ENCODE measurements at places on chromosomes 3 and 15. TPM values are rescaled to one million over a fixed set of nuclear protein-coding genes. Genes with fewer than 3 reads are reported as not detected.

The ZNF80 gene
- total RNA-seq: not detected

- peak; percentile 3 for DNase-seq
- H3K27me3 ChIP-seq: peaks cover 12% of the 10 kb centered on the region
- H3K27ac ChIP-seq: no peak overlapping the region
- H3K4me3 ChIP-seq: no peak overlapping the region
Observed at GRCh38 chr15:100778831-100779288, 100.8 kb upstream of the ALDH1A3 start.

GRCh38 chr3:55007971-55008370 lies 80.1 kb upstream of the LRTM1 start:
- peaks cover 11% of the 10 kb centered on the region for H3K27me3 ChIP-seq
- no peaks in the 10 kb centered on the region for H3K4me1 ChIP-seq
- no peaks in the 10 kb centered on the region for H3K36me3 ChIP-seq
- DNase-seq: no peak

DNA sequence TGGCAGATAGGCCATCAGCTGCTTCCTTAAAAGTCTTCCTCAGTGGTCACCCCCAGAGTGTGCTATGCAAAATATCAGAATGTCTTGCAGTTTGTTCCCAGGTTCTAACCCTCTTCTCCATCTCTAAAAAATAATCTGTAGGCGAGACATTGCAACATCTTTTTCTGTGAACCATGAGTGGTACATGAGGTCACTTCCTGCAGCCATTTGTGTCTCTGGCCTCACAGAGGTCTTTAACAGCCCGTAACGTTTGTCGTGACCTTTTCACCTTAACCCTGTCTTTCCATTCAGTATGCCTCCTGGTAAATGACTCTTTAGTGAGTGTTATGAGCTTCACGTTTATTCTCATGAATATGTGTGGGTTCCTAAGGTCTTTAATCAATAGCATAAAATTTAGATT lies 145.4 kb downstream of the KLHL25 start:
- H3K27ac ChIP-seq: peak overlapping the region; percentile 46
- H3K4me1 ChIP-seq: peaks cover 6% of the 10 kb centered on the region
- DNase-seq: no peak
- no peak overlapping the region for H3K4me3 ChIP-seq
- no peaks in the 10 kb centered on the region for H3K27me3 ChIP-seq

- H3K36me3 ChIP-seq: peaks cover 7% of the 10 kb centered on the region
- DNase-seq: no peak
- H3K4me3 ChIP-seq: no peak overlapping the region
Observed at GRCh38 chr15:20345401-20345958, 196.1 kb downstream of the GOLGA6L6 start.

The CTXN2 gene
- 0.38 TPM for total RNA-seq

- DNase-seq: no peak
- no peaks in the 10 kb centered on the region for H3K36me3 ChIP-seq
- H3K4me1 ChIP-seq: no peaks in the 10 kb centered on the region
- no peaks in the 10 kb centered on the region for H3K27me3 ChIP-seq
- H3K4me3 ChIP-seq: no peak overlapping the region
Observed at GRCh38 chr3:78165876-78166275, 1126.0 kb downstream of the ROBO2 start.

DNA sequence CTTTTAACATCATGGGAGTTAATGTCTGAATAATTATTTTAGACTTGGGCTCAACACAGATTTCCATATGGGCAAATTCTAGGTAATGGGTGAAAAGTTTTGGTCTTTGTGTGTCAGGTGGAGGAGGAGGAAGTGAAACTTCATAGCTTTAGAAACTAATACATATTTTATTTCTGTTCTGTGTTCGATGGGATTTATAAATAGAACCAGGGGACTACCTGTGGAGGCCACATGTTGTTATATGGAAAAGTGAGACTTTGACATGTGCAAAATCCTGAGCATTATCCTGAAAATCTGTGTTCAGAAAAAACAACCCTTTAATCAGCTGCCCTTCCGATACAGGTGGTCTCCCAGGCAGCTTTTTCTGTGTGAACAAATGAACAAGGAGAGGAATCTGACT lies 209.5 kb downstream of the SOX2 start:
- no peak overlapping the region for H3K4me3 ChIP-seq
- no peaks in the 10 kb centered on the region for H3K36me3 ChIP-seq
- no peak for DNase-seq
- no peak overlapping the region for H3K27ac ChIP-seq
- H3K27me3 ChIP-seq: peaks cover 12% of the 10 kb centered on the region

DNA sequence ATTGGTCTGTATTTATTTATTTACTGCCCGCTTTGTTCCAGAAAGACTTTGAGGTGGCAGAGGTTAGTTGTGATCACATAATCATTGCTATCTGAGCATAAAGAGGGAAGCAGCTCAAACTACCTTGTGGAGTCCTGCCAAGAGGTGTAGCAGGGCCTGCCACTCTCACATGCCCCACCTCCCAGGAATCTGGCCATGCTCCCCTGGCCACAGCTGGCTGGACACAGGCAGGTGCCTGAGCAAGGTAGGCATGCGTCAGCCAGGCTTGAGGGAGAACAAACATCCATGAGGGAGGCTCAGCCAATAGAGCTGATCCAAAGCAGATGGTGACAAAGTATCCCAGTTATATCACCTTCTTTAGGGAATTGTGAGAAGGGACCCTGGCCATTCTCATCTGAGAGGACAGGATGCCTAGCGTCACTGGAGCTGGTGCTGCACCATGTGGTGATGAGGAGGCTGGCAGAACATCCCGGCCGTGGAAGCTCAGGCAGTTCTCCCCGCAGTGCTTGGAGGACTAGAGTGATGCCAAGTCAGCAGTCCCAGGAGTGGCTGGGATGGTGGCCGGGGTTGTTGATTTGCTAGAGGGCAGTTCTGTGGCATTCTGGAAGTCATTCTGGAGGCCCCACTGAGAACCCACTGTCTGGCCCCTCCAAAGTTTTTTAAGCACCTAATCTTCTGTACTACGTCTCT lies 6.8 kb upstream of the POLG start:
- H3K27me3 ChIP-seq: peaks cover 31% of the 10 kb centered on the region
- DNase-seq: no peak
- no peaks in the 10 kb centered on the region for H3K4me1 ChIP-seq
- H3K36me3 ChIP-seq: no peaks in the 10 kb centered on the region

DNA sequence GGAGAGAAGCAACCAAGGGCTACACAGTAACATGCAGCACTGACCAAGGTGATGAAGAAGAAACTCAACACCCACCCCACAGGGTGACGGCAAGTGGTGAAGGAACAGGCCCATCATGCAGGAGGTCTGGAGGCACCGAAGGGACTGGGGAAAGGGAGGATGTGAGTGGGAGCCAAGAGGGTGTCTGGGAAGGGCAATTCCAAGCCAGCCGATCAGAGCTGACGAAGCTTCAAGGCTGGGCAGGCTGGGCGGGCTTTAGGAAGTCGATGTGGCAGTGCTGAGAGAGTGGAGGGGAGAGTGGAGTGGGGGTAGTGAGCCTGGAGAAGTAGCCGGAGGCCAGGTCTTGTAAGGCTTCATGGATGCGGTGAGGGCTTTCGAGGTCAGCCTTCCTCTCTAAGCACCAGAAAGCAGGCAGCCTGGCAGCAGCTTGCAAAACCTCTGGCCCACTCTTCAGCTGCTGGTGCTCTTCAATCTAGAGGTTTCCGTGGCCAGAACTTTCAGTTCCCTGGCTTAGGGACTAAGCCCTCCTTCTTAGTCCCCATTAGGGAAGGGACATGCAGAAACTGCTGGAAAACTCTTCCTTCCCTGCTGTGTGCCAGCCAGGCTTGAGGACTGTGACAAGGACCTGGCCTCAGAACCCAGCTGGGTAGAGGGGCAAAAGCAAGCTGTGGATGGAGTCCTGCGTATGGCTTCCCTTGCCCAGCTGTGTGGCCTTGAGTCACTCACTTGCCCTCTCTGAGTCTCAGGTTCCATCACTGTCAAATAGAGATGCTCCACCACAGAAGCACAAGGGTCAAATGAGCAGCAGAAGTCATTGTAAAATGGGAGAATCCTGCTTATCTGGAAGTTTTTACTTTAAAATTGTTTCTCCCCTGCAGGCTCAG lies 72.1 kb downstream of the TLE3 start:
- no peaks in the 10 kb centered on the region for H3K36me3 ChIP-seq
- H3K4me3 ChIP-seq: no peak overlapping the region
- H3K27me3 ChIP-seq: peaks cover 72% of the 10 kb centered on the region
- H3K4me1 ChIP-seq: no peaks in the 10 kb centered on the region

The GHSR gene
- total RNA-seq: not detected

The THSD4 gene
- 6.8 TPM for total RNA-seq

- H3K4me1 ChIP-seq: no peaks in the 10 kb centered on the region
- H3K4me3 ChIP-seq: no peak overlapping the region
- H3K27me3 ChIP-seq: peaks cover 47% of the 10 kb centered on the region
- no peak overlapping the region for H3K27ac ChIP-seq
- DNase-seq: no peak
Observed at GRCh38 chr15:93973287-93973686, 258.1 kb upstream of the MCTP2 start.

DNA sequence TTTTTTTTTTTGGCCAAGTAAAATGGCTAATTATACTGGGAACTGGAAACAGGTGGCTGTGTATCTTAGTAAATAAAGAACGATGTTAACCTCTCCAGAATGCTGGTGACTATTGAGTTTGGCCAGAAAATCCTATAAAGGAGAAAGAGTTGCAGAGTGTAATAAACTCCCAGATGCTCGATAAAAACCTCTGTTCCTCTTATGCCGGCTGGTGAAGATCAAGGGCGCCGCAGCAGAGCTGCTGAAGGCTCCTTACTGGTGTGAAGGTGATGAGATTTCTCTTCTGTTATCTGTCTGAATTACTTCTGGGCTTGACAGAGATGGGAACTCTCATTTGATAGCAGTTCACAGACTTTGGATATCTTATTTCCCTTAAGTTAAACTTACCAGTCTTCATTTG lies 104.6 kb downstream of the PTPRG start:
- H3K27ac ChIP-seq: no peak overlapping the region
- no peak for DNase-seq
- H3K27me3 ChIP-seq: no peaks in the 10 kb centered on the region
- H3K4me3 ChIP-seq: no peak overlapping the region
- H3K4me1 ChIP-seq: peaks cover 3% of the 10 kb centered on the region
- H3K36me3 ChIP-seq: peaks cover 8% of the 10 kb centered on the region

The GOLGA8T gene
- total RNA-seq: not detected

DNA sequence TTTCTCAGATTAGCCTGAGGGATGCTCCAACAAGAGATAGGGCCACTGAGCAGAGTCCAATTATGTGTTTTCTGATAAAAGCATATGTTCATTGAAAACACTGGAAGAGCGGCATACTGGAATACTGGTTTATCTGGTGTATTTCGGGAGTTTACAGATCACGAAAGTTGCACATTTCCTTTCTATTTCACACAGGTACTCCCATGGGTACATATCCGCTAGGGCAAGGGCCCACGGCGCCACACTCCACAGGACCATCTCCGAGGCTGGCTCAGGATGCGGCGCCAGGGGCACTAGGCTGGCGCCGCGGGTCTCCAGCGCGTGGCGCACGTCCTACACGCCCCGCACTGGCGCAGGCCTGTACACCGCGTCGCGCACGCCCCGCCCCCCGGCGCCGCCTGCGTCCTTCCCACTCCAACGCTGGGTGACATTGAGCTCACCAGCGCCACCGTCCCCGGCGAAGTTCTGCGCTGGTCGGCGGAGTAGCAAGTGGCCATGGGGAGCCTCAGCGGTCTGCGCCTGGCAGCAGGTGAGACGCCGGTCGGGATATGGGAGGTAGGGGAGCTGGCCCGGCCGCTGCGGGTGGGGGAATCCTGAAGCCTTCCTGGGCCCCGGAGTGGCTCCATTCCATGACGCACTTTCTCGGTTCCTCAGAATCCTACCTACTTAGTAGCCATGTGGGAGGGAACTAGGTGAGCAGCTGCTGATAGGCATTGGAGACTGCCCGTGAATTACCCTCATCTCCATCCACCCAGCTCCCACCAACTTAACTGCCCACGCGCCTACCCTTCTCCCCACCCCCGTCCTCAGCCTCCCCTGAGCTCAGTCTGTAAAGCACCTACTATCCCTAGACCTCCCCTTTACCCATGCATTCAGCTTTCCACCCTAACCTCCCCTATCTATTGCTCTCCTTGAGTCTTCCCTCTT lies at the start of gene FAM162A:
Gene FAM162A, plus strand, starts transcription at position 412 of the 927 bp plus-strand sequence. Its CDS starts 84 bp downstream, at position 496.
- peaks cover 10% of the 10 kb centered on the region for H3K36me3 ChIP-seq
- H3K27me3 ChIP-seq: no peaks in the 10 kb centered on the region
- H3K4me3 ChIP-seq: peak within 1 kb of the TSS; percentile 95
- H3K4me1 ChIP-seq: peaks cover 28% of the 10 kb centered on the region
- peak; percentile 95 for DNase-seq

The CHCHD6 gene
- 30.2 TPM for total RNA-seq

DNA sequence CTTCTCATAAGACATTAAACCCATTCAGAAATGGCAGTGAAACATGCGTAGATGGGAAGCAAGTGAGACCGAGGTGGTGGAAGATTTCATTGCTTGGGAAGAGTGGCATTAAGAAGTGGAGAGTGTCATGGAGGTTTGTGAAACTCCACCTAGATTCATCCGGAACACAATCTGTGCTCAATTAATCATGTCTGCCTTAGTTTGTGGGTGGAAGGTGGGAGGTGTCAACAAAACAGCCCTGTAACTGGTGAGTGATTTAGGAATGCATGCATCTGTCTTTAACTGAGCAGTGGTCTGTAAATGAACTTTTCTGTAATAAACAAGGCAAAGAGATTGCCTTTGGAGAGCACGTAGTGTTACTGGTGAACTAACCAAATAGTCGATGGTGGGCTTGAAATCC lies 113.7 kb downstream of the WNT5A start:
- no peak for DNase-seq
- H3K4me1 ChIP-seq: no peaks in the 10 kb centered on the region
- peaks cover 4% of the 10 kb centered on the region for H3K27me3 ChIP-seq
- no peak overlapping the region for H3K27ac ChIP-seq
- H3K36me3 ChIP-seq: no peaks in the 10 kb centered on the region
- no peak overlapping the region for H3K4me3 ChIP-seq

- no peak for DNase-seq
- peaks cover 8% of the 10 kb centered on the region for H3K36me3 ChIP-seq
- peaks cover 7% of the 10 kb centered on the region for H3K4me1 ChIP-seq
- no peak overlapping the region for H3K27ac ChIP-seq
- H3K27me3 ChIP-seq: no peaks in the 10 kb centered on the region
- no peak overlapping the region for H3K4me3 ChIP-seq
Observed at GRCh38 chr15:101201411-101202174, 50.3 kb downstream of the CHSY1 start.

GRCh38 chr15:67021455-67021854 lies 43.9 kb upstream of the SMAD3 start:
- no peaks in the 10 kb centered on the region for H3K36me3 ChIP-seq
- H3K27ac ChIP-seq: no peak overlapping the region
- peaks cover 17% of the 10 kb centered on the region for H3K27me3 ChIP-seq
- peaks cover 2% of the 10 kb centered on the region for H3K4me1 ChIP-seq
- no peak for DNase-seq

DNA sequence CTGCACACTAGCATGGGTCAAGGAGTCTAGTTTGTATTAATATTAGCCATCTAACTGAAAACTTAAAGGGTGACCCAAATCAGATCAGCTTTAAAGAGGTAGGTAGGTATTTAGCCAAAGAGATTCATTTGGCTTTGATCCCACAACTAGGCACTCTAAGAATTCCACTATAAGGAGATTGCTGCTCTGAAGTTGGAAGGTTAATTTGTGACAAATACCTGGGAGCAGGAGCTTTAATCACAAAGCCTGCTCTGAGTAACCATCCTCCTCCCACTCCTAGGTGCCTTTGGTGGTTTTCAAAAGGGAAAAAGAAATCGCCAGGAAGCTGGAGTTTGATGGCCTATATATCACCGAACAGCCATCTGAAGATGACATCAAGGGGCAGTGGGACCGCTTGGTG lies 120.3 kb upstream of the CHRM5 start:
- no peak for DNase-seq
- no peak overlapping the region for H3K27ac ChIP-seq
- H3K4me3 ChIP-seq: no peak overlapping the region
- H3K4me1 ChIP-seq: no peaks in the 10 kb centered on the region
- no peaks in the 10 kb centered on the region for H3K27me3 ChIP-seq

The ABI3BP gene
- total RNA-seq: not detected

The EFHB gene
- total RNA-seq: 1.4 TPM

Data from progenitor cell of endocrine pancreas (in vitro differentiated cells).